ENCODE measurements at places on chromosomes 6 and 20.

- DNase-seq, result no peak
Observed at GRCh38 chr6:129314575-129314974, 395.4 kb downstream of the ARHGAP18 start.

- DNase-seq, result no peak
Observed at GRCh38 chr6:118815495-118815894, 78.5 kb upstream of the ASF1A start.

DNA sequence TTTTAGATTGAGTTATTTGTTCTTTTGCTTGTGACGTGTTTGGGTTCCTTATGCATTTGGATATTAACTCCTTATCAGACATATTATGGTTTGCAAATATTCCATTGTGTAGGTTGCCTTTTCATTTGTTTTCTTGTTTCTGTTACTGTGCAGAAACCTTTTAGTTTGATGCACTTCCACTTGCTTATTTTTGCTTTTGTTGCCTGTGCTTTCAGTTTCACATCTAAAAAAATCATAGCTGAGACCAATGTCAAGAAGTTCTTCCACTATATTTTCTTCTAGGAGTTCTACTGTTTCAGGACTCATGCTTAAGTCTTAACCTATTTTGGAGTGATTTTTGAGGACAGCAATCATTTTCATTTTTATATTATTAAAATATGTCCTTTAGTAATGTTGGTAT is 113.5 kb downstream of the EPM2A start:
- no peak for DNase-seq

- no peak for DNase-seq
Observed at GRCh38 chr6:163054641-163055040, 326.9 kb downstream of the PACRG start.

- no peak for DNase-seq
Observed at GRCh38 chr20:31677553-31678260, 40.0 kb downstream of the COX4I2 start.

DNA sequence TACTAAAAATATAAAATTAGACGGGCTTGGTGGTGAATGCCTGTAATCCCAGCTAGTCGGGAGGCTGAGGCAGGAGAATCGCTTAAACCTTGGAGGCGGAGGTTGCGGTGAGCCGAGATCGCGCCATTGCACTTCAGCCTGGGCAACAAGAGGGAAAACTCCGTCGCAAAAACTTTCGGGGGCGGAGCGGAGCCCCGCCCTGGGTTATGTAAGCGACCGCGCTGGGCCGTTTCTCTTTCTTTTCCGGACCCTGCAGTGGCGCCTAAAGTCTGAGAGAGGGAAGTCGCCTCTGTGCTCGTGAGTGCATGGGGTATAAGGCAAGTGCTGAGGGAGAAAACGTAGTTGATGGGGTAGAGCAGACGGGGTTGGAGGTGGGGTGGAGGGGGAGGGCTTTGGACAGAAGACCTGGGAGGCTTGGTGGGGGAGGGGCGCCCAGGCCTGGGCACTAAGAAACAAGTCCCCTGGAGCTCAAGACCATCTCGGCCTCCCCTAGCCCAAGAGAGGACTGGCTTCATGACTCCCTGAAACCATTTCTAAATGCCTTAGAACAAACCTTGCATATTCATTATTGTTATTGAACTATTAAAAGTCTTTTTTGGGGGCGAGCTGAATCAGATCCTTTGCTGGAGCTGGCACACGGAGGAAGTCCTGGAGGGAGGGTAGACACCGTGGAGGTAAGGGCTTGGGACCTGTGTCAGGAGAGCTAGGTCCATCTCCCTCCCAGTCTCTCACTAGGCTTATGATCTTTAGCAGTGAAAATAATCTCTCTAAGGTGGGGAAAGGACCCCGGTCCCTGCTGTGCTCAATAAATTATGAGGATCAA is 2.7 kb upstream of the MICA start:
- DNase-seq, result peak; percentile 38

DNA sequence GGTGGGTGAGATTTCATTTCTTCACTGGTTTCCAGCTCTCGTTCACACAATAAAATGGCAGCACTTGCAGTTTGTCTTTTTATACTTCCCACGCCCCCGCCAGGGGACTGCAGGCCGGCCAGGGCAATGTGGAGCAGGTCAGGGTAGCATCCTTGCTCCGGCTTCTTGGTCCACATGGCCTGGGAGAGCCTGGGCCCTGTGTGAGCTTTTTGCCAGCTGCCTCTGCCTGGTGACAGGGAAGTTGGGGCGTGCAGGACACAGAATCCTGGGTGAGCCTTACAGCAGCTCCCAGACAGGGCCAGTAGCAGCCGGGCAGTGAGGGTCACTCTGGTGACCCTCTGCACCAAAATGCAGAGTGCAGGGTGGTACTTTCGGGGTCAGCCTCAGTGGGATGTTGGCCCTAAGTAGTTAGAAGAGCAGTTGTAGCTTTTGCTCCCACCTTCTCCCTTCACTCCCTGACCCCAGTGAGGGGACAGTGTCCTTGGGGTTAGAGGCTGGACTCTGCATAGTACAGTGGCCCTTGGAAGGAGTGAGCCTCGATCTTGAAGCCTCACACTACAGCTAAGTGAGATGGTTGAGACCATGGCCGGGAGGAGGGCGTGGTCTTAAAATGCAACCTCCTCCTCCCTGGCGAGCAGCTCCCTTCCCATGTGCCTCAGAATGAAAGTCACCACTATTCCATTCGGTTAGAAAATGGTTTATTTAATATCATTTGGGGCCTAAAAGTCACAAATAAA is 23.8 kb downstream of the PYGB start:
- DNase-seq, result no peak

DNA sequence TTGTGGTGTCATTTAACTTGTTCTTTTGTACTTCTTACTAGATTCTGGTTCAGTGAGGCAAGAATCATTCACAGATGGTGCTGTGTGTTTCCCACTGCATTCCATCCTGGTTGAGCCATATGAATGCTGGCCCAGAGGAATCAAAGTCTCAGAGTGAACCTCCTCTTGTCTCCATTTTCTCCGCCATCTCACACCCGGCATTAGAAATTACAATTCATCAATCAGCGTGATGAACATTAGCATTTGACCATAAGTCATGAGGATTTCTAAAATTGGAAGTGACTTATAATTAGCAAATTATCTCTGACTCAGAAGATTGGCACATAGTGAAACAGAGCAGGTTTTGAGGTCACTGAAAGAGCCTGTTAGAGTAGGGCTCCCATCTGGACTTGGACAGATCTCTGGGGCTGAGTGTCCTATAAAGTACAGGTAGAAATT is 25.2 kb downstream of the TNFAIP3 start:
- DNase-seq, result no peak

DNA sequence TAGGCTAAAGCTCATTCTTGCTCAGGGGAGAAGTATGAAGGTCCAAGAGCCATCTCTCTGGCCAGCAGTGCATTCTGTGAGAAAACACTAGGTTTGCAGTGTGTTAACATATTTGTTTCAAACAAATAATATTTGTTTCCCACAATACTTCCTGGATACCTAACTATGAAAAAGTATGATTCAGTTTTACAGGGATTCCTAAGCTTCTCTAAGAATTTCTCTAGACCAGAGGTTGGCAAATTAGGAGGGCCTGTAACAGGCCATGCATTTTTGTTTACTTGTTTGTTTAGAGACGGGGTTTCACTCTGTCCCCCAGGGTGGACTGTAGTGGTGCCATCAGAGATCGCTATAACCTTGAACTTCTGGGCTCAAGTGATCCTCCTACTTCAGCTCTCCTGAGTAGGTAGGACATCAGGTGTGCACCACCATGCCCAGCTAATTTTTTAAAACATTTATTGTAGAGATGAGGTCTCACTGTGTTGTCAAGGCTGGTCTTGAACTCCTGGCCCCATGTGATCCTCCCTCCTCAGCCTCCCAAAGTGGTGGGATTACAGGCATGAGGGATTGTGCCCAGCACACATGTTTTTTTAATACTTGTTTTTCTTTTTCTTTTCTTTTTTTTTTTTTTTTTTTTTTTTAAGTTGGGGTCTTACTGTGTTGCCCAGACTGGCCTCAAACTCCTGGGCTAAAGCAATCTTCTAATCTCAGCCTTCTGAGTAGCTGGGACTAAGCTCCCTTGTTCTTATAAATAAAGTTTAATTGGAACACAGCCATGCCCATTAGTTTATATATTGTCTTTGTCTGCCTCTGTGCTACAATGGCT is 71.7 kb downstream of the ADGRG6 start:
- DNase-seq, result no peak

DNA sequence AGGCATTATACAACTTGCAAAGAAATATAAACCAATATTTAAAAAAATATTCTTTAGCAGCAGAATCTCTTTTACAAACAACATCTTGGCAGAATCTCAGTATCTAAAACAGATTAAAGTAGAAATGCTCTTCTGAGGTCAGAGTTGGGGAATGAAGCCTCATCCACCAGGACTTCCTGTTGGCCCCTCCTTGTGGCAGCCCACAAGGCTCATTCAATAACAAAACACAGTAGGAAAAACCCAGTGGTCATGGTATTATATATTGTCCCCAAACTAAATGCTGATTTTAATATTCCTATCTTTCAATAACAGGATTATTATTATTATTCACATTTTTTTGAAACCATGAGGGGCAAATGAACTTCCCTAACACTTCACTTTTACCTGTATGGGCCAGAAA is 368.6 kb downstream of the BTBD9 start:
- DNase-seq, result no peak

GRCh38 chr6:782141-782540 is 89.2 kb upstream of the EXOC2 start:
- DNase-seq, result no peak

GRCh38 chr20:50317609-50318008 is 127.0 kb downstream of the CEBPB start:
- no peak for DNase-seq

GRCh38 chr6:32073101-32073500 is 34.9 kb downstream of the CYP21A2 start:
- DNase-seq, result no peak

DNA sequence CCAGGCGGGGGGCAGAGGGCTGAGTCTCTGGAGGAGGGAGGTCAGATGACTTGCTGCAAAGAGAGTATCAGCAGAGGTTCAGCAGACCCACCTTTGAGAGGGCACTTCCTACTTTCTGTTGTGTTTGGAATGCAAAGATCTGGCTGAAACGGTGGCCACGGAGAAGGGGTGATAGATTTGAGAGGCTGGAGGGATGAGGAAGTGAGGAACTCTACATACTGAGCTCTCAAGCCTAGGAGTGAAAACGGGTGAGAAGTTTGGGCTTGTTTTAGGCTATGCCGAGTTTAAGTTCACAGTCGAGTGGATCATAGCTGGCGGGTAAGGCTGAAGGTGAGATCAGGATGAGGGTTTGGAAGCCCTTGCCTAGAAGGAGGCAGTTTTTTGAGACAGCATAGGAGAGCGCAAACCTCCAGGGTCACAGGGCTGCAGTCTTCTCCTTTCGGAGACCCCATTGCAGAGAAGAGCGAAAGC is 477 bp upstream of the ITPA start:
- DNase-seq, result no peak

DNA sequence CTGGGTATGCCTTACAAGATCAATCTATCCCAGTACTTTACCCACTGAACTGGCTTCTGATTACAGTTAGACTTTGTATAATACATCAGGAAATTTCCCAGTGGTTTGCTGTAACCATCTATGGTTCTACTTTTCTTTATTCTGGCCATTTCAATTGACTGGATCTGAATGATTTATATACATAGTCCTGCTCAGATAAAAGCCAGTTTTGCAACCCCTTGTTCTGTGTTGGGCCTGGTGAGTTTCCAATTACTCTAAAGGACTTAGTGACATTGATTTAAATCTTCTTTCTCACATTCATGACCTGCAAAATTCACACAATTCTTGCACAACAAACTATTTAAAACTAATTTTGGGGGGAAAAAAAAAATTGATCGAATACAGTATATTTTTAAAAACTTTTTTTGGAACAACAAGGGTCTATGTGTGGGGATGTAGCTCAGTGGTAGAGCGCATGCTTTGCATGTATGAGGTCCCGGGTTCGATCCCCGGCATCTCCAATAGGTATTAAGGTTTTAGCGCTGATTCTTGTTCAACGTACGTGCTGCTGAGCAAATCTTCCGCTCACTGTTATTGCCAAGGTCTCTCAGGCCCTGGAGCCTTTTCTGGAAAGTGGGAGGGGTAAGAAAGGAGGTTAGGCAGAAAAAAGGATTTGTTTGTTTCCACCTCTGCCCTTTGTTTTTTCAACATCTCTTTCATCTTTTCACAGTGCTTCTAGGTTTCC is 117.5 kb downstream of the GPX5 start:
- DNase-seq, result peak; percentile 87

DNA sequence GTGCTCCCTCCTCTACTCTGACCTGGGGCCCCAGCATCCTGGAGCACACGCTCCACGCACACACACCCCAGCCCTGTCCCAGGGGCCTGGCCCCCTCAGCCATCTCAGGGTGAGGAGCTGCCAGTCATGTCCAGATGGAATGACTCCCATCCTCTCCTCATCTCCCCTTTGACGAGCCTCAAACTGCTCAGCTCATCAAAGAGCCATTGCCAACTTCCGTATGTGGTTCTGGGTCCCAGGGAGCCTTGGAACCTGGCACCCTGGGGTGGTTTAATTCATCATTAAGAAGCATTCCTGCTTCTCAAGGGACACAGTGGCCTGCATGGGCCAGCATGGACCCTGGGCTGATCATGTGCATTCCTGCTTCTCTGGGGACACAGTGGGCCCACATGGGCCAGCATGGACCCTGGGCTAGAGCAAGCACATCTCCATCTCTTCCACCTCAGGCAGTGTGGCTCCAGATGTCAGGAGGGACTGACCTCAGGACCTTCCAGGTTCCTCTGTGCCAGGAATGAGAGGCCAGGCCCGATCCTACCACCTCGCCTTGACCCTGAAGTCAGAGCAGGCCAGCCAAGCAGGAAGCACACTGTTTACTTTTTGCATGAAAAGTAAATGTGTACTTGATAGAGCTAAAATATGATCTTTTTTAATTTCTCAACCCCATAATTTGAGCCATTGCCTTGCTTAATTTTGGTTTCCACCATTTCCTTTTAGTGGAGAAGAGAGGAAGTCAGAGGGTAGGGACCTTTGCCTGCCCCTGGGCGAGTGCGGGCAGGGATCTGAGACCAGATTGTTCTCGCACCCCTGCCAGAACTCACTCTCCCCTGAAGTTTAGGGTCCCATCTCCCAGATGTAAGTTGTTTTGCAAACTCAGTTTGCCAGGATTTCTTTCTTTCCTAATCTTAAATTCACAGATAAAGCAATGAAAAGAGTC is 26.1 kb downstream of the SPATA2 start:
- no peak for DNase-seq

DNA sequence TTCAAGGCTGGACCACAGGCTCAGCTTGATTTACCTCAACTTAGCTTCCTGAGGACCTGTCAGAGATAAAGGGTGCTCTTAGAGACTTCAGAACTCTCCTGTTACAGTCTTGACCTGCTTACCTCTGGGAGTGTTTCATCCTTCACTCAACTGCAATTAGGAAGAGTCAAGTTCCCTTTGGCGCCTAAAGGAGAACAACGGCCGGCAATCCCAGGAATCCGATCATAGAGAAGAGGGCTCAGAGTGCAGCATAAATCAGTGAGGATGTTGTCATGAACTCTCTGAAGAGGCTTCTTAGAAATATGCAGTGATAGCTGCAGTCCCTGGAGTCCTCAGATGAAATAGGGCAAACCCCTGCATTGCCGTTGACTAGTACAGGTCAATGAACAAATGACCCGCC is 36.4 kb downstream of the LYRM2 start:
- DNase-seq, result no peak

- no peak for DNase-seq
Observed at GRCh38 chr6:146422789-146423375, 120.8 kb upstream of the RAB32 start.
